ENCODE measurements at places on chromosomes 6 and 20. TPM values are rescaled to one million over a fixed set of nuclear protein-coding genes. Genes with fewer than 3 reads are reported as not detected.

- H3K36me3 ChIP-seq: no peaks in the 10 kb centered on the region
- no peak overlapping the region for H3K4me3 ChIP-seq
- H3K27me3 ChIP-seq: no peaks in the 10 kb centered on the region
- no peaks in the 10 kb centered on the region for H3K4me1 ChIP-seq
These were observed 70.4 kb upstream of the NFATC2 start for GRCh38 chr20:51612896-51613295.

DNA sequence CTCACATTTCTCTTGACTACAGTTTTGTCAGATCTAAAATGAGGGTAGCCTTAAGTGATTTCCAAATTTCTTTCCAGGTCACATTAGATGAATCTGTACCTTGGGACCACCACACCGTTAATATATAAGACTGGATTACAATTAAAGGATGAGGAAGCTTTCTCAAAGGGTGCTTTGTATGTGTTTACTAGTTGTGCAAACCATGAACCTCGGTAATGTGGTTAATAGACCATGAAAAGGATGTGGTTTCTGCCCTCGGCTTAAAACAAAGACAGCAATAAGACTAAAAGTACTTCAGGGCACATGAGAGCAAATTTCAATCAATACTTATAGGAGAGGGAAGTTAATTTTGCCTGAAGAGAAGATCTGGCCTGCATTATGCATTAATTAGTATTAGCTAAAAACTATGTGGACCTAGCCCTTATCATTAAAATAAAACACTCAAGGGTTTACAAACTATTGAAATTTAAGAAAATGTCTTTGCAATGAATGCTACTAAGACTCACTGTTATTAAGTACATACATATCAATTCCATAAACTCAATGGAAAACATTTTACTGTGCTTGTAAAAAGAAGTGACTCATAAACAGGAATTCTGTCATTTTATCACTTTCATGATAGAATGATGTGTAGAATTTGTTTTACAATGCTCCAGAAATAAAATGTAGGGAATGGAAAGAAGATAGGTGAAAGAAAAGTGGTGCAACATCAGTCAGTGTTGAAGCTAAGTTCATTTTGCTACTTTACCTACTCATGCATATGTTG is 936 bp upstream of the TMX4 start:
- no peaks in the 10 kb centered on the region for H3K36me3 ChIP-seq
- H3K4me3 ChIP-seq: peak overlapping the region; percentile 87
- peak overlapping the region; percentile 96 for H3K27ac ChIP-seq
- DNase-seq: no peak
- H3K27me3 ChIP-seq: no peaks in the 10 kb centered on the region

Gene CLPSL2
- not detected for total RNA-seq

DNA sequence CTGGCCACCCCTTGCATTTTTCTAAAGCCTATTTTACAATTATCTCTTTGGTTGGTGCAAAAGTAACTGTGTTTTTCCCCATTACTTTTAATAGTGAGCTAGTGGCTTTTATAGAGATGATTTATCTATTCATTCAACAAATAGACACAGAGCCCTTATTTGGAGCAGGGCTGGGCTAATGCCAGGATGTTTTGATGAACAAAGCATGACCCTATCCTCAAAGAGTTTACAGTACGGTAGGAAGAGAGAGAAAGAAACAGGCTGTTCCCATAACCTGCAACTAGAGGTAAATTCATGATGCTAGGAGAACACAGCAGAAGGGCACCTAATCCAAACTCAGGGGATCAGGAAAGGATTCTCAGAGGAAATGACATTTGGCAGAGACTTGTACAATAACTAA is 37.3 kb upstream of the UST start:
- no peak overlapping the region for H3K27ac ChIP-seq
- DNase-seq: no peak
- no peaks in the 10 kb centered on the region for H3K36me3 ChIP-seq
- no peaks in the 10 kb centered on the region for H3K4me1 ChIP-seq
- no peaks in the 10 kb centered on the region for H3K27me3 ChIP-seq

GRCh38 chr6:142827991-142828390 is 117.0 kb downstream of the HIVEP2 start:
- H3K27ac ChIP-seq: peak overlapping the region; percentile 11
- no peak for DNase-seq
- no peaks in the 10 kb centered on the region for H3K4me1 ChIP-seq
- H3K27me3 ChIP-seq: no peaks in the 10 kb centered on the region

- H3K36me3 ChIP-seq: no peaks in the 10 kb centered on the region
- H3K4me1 ChIP-seq: no peaks in the 10 kb centered on the region
- no peak for DNase-seq
- H3K27ac ChIP-seq: no peak overlapping the region
- H3K4me3 ChIP-seq: no peak overlapping the region
- no peaks in the 10 kb centered on the region for H3K27me3 ChIP-seq
These were observed 68.2 kb upstream of the XRN2 start for GRCh38 chr20:21234806-21235483.

DNA sequence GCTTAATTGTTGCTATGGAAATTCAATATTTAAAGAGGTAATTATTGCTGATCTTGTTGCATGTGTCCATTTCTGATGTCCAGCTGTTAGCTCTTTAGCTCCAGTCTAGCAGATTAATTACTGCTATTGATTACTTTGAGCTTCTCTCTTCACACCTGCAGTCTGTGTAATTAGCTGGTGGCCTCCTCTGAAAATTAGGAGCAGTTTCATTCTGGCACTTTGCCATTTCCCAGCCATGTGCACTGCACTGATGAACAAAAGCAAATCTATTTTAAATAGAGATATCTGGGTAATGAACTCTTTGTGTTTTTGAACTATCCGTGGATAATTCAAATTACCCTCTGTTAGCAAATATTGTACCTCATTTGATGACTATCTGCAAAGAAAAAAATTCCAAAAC is 275.9 kb downstream of the RNF144B start:
- no peak overlapping the region for H3K27ac ChIP-seq
- H3K27me3 ChIP-seq: no peaks in the 10 kb centered on the region
- DNase-seq: no peak
- H3K4me1 ChIP-seq: no peaks in the 10 kb centered on the region
- no peaks in the 10 kb centered on the region for H3K36me3 ChIP-seq

DNA sequence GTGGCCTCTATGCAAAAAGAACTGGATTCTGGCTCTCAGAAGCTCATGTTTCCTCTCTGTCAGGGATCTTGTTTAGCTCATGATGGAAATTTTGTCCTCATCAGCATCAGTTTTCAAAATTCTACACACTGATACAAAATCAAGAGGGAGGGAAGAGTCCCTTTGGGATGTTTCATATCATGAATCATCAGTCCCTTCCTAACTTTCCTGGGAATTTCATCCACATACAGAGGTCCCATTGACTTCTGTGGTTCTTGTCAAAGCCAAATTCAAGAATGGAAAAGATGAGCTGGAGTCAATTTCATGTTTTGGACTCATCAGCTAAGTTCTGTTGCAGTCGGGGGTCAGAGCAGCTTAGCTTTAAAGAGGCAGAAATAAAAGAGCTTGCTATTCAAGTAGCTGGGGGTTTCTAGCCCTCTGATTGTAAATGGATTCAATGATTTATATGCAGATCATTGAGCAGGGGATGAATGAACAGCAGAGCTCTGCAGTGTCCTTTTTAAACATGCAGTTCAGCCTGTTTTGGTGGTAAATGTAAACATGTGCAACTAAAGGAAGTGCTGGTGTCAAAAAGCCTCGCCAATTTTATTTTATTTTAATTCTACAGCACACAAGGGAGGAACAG is 21.3 kb upstream of the TMEM14A start:
- DNase-seq: no peak
- no peaks in the 10 kb centered on the region for H3K36me3 ChIP-seq
- no peaks in the 10 kb centered on the region for H3K27me3 ChIP-seq

GRCh38 chr20:10307359-10307735 is 88.7 kb downstream of the SNAP25 start:
- no peaks in the 10 kb centered on the region for H3K27me3 ChIP-seq
- no peak for DNase-seq
- no peaks in the 10 kb centered on the region for H3K36me3 ChIP-seq
- no peaks in the 10 kb centered on the region for H3K4me1 ChIP-seq
- H3K27ac ChIP-seq: no peak overlapping the region

- DNase-seq: no peak
- H3K36me3 ChIP-seq: no peaks in the 10 kb centered on the region
- H3K27ac ChIP-seq: peak overlapping the region; percentile 100
- no peaks in the 10 kb centered on the region for H3K27me3 ChIP-seq
- peak overlapping the region; percentile 85 for H3K4me3 ChIP-seq
These were observed 1.2 kb downstream of the NCOA5 start for GRCh38 chr20:46088409-46089166.

DNA sequence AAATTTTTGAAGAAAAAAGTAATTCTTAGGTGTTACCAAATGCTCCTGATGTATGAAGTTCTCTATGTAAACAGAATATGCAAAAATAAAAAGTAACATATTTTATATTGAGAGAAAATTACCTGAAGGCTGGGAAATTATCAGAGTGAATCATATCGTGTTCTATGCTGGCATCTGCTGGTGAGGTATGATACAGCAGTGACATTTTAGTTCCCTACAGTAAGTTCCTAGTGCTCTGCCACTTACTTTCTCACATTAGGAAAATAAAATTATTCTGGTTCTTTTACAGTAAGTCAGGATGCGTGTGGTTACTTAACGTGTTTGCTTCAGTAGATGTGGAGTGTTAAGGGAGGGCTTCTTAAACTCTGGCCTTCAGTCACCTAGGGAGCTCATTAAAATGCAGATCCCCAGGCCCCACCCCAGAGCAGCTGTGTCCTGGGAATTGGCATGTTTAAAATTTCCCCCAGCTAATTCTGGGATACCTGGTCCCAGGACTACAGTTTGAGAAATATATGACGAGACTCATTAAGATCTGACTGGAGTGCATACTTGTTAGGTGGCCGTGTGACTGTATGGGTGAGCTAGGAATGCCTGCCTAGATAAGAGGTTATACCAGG is 3.2 kb downstream of the ACTR5 start:
- no peak overlapping the region for H3K4me3 ChIP-seq
- H3K4me1 ChIP-seq: no peaks in the 10 kb centered on the region
- H3K36me3 ChIP-seq: peaks cover 35% of the 10 kb centered on the region
- DNase-seq: peak; percentile 62
- no peak overlapping the region for H3K27ac ChIP-seq

Gene CRYBG1
- 54.5 TPM for total RNA-seq

GRCh38 chr20:9407805-9408421 is 106.5 kb upstream of the LAMP5 start:
- H3K36me3 ChIP-seq: no peaks in the 10 kb centered on the region
- no peak overlapping the region for H3K27ac ChIP-seq
- no peak overlapping the region for H3K4me3 ChIP-seq

- no peaks in the 10 kb centered on the region for H3K27me3 ChIP-seq
- DNase-seq: no peak
- no peaks in the 10 kb centered on the region for H3K4me1 ChIP-seq
- H3K27ac ChIP-seq: no peak overlapping the region
These were observed 266.0 kb upstream of the ID4 start for GRCh38 chr6:19571176-19571575.

GRCh38 chr6:26056583-26057350 is 30.5 kb upstream of the HFE start:
- H3K27ac ChIP-seq: peak overlapping the region; percentile 96
- H3K4me1 ChIP-seq: no peaks in the 10 kb centered on the region
- H3K4me3 ChIP-seq: peak overlapping the region; percentile 65

DNA sequence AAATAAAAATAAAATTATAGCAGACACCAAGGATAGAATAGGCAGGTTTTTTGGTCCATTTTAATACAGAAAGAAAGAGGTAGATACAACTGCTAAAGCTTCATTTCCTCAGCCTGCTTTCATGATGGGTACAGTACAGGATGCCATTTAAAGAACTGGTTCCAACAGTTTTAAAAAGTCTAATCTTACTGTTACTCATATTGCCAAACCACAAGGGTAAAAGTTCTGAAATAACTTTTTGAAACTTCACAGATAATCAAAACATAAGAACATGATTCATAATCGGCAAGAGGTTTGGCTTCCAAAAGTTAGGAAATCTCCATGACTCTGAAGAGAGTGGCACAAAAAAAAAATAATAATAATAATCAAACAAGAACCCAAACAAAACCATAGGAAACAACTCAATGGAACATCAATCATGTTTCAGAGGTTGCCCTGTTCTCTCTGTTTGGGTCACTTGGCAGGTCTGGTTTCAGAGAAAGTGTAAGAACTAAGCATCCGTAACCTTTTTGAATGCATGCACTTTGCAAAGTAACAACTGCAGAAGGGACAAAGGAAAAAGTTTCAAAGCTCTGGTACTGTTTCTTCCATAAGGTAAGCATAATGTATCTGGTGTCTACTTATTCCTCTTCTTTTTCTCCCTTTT is 79.7 kb downstream of the SMLR1 start:
- no peaks in the 10 kb centered on the region for H3K27me3 ChIP-seq
- H3K4me3 ChIP-seq: no peak overlapping the region
- H3K27ac ChIP-seq: no peak overlapping the region
- no peak for DNase-seq
- no peaks in the 10 kb centered on the region for H3K36me3 ChIP-seq
- H3K4me1 ChIP-seq: no peaks in the 10 kb centered on the region

- H3K4me3 ChIP-seq: no peak overlapping the region
- no peak overlapping the region for H3K27ac ChIP-seq
- H3K36me3 ChIP-seq: no peaks in the 10 kb centered on the region
- H3K4me1 ChIP-seq: no peaks in the 10 kb centered on the region
- no peaks in the 10 kb centered on the region for H3K27me3 ChIP-seq
These were observed 78.6 kb downstream of the LINC00237 start for GRCh38 chr20:21027569-21027968.

Measured in Peyer's patch (tissue), 4 donors.